Suprapubic skin (tissue), 4 donors: ENCODE measurements at places on chromosomes 16 and 17.

- no peak for DNase-seq
Measured at GRCh38 chr17:76140661-76141211, 309 bp downstream of the FOXJ1 start.

DNA sequence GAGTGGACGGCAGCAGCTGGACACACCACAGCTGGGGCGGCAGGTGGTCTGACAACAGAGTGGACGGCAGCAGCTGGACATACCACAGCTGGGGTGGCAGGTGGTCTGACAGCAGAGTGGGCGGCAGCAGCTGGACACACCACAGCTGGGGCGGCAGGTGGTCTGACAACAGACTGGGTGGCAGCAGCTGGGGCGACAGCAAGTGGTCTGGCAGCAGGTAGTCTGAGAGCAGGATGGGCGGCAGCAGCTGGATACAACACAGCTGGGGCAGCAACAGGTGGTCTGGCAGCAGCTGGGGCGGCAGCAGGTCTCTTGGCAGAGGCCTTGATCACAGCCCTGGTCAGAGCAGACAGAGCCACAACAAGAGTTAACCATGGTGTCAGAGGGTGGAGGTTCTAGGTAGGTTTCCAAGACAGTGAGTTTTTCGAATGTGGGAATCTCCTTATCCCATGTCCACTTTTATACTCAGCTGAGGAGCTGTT is at the start of gene KRTAP4-1:
Gene KRTAP4-1 (minus strand): TSS at position 432 of the 482 bp plus-strand sequence. CDS start 57 bp downstream, at position 375.
- no peak for DNase-seq

DNA sequence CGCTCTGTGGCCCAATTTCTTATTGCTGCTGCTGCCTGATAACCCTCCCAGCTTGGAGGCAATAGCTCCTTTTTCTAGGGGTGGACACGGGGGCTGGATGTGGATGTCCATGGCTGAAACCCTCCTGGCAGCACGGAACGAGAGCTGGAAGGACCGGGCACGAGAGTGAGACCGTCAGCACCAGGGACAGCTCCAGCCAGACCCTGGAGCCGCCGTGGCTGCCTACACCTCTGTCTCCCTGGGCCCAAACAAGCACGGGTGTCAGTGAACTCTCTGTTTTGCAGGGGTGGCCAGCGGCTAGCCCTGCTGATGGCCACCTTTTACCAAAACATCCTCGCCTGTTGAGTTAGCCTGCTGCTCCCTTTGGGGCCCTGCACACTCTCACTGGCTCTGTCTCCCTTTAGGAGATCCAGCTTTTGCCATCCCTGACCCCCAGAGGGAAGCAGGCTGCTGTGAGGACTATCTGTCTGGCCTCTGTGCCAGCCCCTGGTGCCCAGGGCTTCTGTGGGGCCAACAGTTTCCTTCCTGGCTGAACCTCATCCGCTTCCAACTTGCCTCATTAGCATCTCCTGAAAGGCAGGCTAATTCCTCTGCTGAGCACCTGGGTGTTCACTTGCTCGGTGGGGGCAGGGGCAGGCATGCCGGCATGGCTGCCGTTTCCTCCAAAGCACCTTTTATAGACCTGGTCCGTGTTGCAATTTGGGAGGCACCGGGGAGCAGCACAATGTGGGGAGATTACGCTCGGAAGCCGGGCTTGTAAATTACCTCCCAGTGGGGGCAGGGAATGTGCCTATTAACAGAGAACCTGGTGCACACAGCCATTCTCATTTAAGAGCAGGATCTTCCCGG is 118.1 kb downstream of the ENGASE start:
- no peak for DNase-seq

GRCh38 chr17:61461586-61461966 is 9.4 kb downstream of the TBX4 start:
- DNase-seq: no peak
